Stimulated activated CD4-positive, alpha-beta T cell treated with anti-CD3 and anti-CD28 coated beads, Interleukin-12 subunit alpha, Interleukin-12 subunit beta, amount 100 ng/mL, for 4 hours (primary cell): ENCODE measurements at places on chromosomes 4 and X.

- DNase-seq: no peak
Observed at GRCh38 chrX:113996781-113997180, 587.1 kb upstream of the HTR2C start.

DNA sequence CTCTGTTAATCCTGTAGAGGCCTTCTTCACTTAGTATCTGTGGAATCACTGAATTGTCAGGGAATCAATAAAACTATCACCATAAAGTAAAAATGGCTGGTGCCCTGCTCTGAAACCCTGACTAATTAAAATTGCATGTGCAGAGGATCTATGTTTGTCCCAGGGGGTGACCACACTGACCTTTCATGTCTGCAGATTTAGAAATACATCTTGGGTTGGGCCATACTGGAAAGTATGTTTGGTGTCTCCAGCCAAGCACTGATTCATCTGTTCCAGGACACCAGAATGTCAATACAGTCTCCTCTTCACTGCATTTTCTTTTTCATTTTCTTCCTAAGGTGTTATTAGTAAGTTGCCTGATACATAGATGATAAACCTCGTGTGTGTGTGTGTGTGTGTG lies 490.9 kb upstream of the INTU start:
- no peak for DNase-seq

GRCh38 chrX:11431786-11432185 lies 138.6 kb downstream of the AMELX start:
- no peak for DNase-seq

DNA sequence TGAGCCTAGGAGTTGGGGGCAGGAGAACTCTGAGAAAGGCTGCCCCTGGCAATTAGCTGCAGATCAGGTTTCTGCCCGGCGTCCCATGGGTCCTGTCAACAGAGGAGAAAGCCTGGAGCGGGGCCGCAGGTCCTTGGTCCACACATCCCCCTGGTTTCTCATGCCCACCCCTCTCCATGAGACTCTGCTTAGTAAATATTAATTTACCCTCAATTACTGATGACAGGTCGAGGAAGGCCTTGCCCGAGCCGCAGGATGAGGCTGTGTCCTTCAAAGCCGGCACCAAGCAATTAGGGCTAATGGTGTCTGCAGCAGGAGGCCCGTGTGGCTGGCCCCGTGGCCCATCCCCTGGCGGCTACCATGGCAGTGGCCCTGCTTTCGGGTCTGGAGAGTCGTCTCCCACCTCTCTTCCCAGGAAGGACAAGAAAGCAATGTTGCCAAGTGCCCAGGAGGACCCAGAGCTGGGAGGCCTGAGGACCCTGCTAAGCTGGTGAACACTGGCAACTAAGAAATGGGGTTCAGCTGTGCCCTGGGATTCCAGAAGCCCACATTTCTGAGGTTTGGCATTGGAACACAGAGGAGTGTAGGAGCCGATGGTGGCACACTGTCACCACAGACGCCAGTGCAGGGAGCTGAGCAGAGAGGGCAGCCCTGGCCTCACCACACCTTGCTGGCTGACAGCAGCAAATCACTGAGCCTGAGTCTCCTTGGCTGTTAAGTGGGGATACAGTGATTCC lies 114.6 kb downstream of the CPZ start:
- no peak for DNase-seq

DNA sequence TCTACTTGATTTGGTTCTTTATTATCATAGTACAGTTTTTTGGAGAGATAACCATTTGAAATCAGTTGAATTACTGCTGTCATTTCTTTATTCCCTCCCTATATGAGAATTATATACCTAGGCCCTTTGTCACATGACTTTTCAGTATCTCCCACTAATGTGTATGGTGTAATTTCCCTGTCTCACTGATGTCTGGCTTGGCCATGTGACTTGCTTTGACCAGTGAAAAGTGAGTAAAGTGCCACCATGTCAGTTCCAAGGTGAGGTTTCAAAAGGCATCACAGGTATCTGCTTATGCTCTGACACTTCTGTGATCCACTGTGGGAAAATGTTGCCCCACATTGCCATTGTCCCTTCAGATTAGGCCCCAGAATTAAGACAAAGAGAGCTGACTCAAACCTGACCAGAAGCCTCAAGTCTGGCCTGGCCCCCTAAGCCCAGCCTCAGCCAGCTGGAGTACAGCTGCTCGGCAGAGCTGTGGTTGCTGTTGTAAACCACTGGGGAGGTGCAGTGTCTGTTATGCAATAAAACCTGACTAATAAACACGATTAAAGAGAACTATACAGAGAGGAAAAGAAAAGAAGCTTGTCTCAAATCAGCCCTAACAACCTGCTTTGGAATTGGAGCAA lies 27.5 kb downstream of the SETD7 start:
- DNase-seq: no peak

- DNase-seq: no peak
Observed at GRCh38 chrX:110183314-110183713, 134.6 kb downstream of the AMMECR1 start.

- DNase-seq: no peak
Observed at GRCh38 chrX:23008431-23009099, 8.8 kb downstream of the DDX53 start.

- DNase-seq: no peak
Observed at GRCh38 chr4:6345096-6345830, 75.6 kb downstream of the WFS1 start.

GRCh38 chr4:47270201-47270888 lies 193.2 kb downstream of the COMMD8 start:
- DNase-seq: no peak

DNA sequence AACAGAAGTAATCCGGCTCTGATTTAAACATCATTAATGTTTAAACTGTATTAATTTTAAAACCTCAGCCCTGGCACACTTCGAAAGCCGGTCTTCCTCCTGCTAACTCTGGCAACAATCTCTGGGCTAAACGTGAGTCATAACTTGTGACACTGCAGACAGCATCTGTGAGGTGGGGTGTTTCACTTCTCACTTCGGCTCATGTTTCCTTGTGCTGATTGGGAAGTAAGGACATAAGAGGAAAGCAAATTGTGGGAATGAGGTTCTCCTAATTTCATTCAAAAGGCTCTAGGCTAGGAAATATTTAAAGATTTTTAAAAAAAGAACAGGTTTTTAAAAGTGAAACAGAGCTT lies 139.9 kb upstream of the USP9X start:
- DNase-seq: no peak

DNA sequence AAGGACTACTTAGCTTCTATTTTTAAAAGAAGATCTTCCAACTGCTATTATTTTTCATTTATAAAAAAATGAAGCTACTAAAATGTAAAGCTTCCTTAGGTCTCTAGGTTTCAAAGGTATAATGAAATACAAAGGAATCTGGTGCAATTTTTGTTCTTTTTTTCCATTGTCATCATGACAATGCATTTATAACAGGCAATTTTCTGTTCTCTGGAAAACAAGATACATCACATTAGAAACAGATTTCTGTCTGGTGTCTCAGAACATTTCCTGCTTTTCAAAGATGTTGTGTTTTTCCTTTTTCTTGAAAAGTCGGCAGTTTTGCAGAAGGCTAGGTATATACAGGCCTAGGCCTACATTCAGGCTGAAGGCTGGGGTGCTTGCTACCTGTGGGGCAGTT lies 63.6 kb upstream of the ATP8A1 start:
- DNase-seq: no peak

DNA sequence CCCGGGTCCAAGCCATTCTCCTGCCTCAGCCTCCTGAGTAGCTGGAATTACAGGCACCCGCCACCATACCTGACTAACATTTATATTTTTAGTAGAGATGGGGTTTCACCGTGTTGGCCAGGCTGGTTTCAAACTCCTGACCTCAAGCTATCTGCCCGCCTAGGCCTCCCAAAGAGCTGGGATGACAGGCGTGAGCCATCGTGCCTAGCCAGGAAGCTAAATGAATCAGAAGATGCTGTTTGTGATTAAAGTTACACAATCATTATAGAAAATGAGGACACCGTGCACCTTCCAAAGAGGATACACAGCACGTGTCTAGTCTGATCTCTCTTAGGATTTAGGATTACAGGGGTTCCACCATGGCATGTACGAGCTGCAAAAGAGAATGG lies 99.6 kb downstream of the DHRSX start:
- no peak for DNase-seq

DNA sequence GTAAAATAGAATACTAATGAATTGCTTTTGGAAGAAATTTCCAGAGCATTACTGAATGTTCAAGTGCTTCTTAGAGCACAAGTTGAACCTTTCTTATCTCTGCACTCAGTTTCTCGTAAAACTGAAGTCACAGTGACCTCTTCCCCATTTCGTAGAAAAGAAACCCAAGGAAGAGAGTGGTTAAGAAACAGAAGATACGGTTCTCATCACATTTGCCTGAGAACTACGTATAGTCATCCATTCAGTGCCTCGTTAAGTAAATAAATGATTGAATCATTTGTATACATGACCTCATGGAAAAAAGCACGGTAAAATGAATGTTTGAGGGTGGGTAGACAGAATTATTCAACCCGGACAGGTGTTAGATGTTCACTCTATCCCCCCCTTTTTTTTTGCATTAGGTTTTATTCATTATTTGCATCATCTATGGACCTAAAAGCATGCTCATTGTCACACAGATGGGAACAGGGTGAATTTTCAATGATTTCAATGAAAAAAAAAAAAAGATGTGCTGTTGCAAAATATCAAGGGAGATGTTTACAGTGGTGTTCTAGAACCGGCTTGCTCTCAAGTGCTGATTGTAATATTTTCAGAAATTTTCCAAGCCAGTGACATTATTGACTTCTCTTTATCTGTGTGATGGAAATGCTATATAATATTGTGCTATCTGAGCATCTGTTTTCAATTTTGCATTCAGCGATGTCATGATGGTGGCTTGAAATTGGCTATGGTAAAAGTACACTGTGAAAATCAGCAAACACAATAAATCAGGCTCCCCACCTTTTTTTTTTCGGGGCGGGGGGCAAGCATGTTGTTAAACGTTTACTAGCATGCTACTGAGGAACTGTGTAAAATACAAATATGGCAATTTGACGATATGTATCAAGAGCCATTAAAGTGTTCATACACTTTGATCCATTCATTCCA lies 4.3 kb downstream of the RHOH start:
- DNase-seq: no peak

DNA sequence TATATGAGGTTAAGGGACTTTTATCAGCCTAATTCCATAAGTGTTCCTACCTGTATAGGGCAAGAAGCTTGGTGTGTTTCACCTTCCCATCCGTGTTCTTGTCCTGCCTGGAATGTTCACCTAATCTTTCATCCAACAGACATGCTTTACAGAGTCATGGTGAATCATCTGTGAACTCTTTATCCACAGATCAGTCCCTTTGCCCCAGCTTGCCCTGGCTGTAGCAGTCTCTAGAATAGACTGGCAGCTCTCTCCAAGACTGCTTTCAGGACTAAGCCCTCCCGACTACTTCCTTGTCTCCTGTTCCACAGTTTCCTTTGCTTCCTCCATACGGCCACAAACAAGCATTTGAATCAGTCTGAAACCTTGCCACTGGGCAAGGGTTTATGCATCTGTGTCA lies 177.9 kb upstream of the IL15 start:
- DNase-seq: no peak

DNA sequence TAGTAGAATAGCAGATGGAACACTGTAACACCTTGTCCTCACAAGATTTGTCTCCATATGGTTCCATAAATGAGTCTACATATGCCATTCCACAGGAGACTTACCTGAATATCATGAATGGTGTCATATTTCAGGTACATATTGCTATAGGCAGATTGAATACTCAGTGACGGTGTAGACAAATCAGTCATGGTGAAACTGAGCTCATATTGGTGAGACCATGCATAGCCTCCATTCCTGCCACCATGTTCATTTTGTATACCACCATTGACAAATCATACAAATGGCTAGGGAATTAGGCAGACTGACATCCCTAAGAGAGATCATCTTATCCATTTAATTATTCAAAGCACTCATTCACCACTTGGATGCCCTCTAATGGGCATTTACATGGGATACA lies 38.0 kb upstream of the SPP1 start:
- DNase-seq: no peak

DNA sequence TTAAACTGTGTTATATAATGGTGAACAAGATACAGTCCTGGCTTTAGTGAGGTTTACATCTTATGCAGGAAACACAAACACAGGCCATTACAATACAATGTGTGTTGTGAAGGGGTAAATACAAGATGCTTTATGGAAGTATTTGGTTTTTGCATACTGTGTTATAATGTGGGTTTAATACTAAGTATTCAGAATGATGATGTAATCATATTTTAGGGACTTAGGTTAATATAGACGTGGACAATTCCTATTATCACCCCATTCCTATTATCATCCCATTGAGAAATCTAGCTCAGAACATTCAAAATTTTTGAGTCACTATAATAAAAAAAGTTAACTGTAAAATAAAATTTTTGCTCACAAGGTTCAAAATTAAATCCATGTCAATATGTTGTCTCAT lies 24.1 kb downstream of the MMAA start:
- no peak for DNase-seq

DNA sequence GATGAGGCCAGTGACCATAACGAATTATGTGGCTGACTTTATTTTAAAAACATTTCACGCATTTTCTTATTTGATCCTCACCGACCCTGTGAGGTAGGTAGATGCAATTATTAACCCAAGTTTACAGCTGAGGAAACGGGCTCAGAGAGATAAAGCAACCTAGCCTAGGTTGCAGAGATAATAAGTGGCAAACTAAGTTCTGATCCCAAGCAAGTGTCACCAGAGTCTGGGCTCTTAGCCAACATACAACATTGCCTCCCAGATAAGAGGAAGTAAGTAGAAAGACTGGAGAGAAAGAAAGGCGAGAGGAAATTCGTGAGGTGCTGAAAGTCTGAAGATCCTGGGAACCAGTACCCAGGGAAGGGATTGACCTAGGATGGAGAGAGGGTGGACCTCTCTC lies 77.4 kb upstream of the GPR50 start:
- DNase-seq: no peak

DNA sequence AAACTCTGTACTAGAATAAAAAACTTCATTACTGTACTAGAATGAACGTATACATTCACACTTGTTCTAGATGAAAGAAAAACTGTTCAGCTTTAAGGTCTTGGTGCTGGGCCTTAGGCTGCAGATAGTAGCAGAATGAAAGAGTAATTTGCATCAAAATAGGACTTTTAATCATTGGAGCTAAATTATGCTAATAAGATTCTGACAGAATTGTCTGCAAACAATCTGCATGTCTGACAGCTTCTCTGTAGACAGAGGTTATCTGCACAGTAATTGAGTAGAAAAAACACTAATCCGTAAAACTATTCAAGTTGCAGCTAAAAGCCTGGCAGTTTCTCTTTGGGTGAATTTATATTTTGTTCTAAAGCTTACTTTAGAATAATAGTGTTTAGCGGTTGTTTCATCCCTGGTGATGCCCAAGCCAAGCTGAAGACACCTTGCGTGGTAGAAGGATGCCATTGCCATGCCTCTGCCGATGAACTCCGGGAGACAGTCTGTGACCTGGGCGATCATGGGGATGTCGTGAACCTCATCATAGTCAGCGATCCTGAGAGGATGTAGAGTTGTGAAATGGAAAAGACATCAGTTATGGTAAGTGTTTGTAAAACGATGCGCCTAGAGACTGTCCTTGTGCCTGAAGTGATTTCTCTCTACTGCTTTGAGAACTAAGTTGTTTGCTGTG lies 25.3 kb downstream of the LRP2BP start:
- no peak for DNase-seq
